ENCODE measurements at places on chromosomes 4 and X.

- no peak for DNase-seq
Observed at GRCh38 chrX:144849141-144849540, 398.2 kb upstream of the SPANXN1 start.

- peak; percentile 61 for DNase-seq
Observed at GRCh38 chrX:17292111-17292527, 82.9 kb upstream of the NHS start.

DNA sequence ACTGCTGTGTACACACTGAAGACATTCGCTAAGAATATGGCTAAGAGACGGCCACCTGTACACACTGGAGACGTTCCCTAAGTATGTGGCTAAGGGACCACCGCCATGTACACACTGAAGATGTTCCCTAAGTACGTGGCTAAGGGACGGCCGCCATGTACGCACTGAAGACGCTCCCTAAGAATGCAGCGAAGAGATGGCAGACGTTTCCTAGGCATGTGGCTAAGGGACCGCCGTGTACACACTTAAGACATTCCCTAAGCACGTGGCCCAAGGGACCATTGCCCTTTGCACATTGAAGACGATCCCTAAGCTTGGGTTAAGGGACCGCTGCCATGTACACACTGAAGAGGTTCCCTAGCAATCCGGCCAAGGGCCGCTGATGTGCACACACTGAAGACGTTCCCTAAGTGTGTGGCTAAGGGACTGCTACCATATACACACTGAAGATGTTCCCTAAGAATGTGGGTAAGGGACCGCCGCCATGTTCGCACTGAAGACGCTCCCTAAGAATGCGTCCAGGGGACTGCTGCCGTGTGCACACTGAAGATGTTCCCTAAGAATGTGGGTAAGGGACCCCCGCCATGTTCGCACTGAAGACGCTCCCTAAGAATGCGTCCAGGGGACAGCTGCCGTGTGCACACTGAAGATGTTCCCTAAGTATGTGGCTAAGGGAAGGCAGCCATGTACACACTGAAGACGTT, 36.7 kb downstream of the DHRSX start:
- no peak for DNase-seq

DNA sequence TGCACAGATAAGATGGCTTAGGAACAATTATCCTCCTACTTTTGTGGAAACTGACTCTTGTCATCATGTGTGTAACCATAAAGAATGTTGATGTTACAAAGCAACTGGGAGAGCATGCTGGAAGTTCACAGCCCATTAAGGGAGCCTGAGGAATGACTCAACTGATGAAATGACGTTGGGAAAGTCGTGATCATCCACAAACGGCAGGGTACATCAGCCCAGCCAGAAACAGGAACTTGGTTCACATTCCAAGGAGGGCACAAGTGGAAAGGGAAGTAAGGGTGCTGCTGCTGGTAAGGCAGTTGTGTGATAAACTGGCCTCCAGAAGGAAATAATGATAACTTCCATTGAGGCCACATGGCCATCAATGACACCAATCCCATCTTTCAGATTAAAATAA, 6.7 kb downstream of the TEC start:
- DNase-seq = peak; percentile 24

- no peak for DNase-seq
Observed at GRCh38 chrX:118506805-118507480, 11.3 kb downstream of the DOCK11 start.

GRCh38 chr4:9765091-9765490, 16.3 kb upstream of the DRD5 start:
- peak; percentile 11 for DNase-seq

GRCh38 chr4:52231526-52231925, 180.4 kb downstream of the SPATA18 start:
- DNase-seq = no peak

DNA sequence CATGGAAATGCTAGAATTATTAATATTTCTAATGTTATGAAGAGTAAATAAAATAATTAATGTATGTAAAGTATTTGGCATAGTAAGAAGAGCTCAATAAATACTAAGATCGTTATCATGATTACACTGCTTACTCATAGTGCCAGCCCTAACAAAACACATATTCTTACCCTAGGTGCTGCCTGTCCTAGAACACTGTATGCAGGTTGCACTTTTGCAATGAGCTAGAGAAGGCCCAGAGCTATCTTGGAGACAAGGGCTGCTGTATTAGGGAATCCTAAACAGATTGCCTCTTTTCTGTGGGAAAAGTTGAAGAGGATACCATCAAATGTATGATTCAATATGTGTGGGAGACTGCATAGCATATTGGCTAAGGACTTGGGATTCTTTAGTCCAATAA, 48.0 kb upstream of the TMEM164 start:
- DNase-seq = no peak

DNA sequence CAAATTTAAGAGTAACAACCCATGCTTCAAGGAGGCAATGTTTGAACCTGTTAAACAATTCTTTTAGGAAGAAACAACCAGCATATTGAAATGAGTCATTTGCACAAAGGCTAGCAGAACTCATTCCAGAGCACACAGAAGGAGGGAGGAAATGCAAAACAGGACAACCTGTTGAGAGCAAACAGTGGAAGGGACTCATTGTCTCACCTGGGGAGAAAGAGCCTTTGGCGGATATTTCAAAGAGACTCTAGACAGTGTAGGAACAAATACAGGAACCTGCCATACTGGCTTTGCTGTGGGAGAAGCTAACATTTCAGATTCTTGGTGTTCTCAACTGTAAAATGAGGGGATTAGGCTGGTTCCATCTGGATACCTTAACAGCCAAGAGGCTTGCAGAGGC, 14.8 kb upstream of the RASGEF1B start:
- DNase-seq = no peak

- no peak for DNase-seq
Observed at GRCh38 chrX:14564058-14564457, 34.7 kb downstream of the GLRA2 start.

DNA sequence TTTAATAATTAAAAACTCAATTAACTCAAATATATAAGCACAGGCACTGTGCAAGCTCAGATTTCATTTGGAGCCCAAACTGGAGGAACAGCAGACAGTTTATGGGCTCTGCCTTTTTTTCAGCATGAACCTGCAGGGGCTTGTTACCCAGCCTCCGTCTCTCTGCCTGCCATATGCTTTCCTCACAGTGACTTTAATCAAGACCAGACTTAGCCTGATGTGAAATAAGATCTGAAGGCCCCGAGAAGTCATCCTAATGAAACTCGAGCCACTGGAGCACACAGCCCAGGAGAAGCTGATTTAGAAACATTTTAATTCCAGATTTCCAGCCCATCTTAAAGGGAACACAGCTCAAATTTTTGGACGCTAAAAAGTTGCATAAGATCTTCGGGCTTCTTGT, 55.6 kb downstream of the SPATA18 start:
- no peak for DNase-seq

DNA sequence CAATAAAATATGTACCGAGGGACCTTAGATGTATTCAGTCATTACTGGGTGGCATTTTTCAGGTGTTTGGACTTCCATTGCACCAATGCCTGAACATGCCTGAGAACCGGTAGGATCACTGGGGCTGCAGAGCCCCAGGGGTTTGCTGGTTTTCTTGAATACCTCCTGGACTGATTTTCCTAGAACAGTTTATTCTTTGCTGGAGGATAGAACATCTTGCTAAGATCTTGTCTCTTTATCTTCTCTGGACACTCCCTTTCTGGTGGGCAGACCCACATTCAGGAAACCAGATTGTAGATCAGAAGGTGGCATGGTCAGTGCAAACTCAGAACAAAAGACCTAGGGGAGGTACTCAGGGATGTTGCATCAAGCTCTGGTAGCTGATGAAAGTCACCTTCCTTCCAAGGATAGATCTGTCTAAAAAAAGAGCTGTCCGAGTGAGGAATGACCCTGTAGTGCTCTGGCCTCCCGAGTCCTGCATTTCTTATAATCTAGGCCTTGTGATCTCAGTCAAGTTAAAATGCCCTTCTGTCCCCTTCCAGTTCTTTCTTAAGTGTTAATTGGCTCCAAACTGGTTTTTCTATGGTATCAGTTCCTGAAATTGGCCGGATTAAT, 84.8 kb downstream of the CLDN34 start:
- DNase-seq = no peak

GRCh38 chr4:31467781-31468180, 747.6 kb downstream of the PCDH7 start:
- DNase-seq = no peak

DNA sequence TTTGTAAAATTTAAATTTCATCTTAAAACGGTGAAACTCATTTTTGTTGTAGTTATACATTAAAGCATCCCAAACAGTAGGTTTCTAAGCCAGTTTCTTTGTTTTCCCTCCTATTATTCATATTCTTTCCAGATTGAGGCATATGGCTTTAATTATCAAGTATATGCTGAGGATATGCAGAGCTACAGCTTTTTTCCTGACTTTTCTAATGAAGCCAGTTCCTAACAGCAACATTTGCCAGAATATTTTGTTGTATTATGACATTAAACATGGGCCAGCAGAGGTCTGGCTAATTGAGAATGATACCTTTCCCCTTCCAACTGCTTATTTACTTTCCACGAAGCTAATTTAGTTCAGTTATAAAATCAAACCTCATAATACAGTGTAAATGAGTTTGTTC, 75.3 kb downstream of the SLIT2 start:
- DNase-seq = no peak

- no peak for DNase-seq
Observed at GRCh38 chrX:53768451-53768850, 81.9 kb upstream of the HUWE1 start.

GRCh38 chr4:161799710-161800109, 364.1 kb downstream of the FSTL5 start:
- DNase-seq = no peak

DNA sequence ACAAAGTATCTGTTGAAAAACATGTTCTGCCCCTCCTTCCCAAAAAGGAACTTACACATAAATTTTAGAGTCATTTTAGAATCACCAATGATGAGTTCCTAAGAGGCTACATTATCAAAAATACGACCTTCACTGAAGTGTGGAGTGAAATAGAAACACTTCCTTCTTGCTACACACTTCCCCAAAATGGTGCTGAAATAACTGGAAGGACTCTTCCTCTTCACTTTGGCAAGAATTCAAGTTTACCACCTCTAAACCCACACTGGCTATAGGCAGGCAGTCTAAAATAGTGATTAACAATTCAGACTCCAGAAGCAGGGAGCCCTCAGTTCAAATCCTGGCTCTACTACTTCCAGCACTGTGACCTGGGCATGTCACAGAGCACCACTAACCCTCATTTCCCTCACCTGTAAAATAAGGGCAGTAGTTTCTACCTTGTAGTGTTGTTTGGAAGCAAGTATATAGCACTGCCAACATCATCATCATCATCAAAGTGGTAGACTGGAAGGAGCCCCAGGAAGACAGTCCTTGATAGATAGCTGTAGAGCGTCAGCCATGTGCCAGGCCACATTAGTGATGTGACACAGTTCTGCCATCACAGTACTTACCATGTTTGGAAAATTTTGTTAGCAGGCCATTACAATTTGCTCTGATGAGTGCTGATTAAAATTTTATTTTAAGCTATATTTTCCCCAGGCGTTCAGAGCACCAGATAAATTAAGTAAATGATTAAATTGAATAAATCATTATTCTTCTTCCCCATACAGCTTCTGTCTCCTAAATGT, 103.3 kb downstream of the PARM1 start:
- no peak for DNase-seq

GRCh38 chrX:68693481-68694434, 46.3 kb downstream of the STARD8 start:
- peak; percentile 75 for DNase-seq

- DNase-seq = no peak
Observed at GRCh38 chr4:89055157-89056080, 1.6 kb downstream of the FAM13A start.

DNA sequence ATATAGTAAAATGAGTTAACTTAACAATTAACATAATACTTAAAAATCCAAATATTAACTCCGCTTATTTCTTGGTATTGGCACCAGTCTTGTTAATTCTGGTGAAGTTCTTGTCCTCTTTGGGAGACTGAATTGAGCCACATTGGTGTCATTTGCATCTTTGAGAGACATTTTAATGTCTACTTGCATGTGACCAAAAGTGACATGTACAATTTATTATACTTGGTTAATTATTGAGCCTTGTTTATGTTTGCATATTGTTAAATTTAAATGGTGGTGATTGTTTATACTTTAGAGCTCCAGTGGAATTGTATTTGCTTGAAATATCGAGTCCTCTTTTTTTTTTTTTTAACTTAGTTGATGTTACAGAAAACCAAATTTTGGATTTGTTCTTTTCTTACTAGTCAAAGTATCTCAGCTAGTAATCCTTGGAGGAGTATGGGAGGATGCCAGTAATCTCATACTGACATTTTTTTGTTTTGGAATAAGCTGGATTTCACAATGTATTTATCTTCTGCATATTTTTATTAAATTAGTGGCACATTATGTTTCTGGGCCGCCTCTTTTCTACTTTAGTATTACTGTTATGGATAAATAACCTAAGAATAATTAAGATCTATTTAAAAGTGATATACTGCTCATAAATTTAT, 3.9 kb downstream of the SPCS3 start:
- DNase-seq = no peak

GRCh38 chrX:132153166-132153565, 25.3 kb upstream of the FRMD7 start:
- DNase-seq = no peak

GRCh38 chr4:145278341-145279121, 98.1 kb upstream of the OTUD4 start:
- DNase-seq = peak; percentile 57

DNA sequence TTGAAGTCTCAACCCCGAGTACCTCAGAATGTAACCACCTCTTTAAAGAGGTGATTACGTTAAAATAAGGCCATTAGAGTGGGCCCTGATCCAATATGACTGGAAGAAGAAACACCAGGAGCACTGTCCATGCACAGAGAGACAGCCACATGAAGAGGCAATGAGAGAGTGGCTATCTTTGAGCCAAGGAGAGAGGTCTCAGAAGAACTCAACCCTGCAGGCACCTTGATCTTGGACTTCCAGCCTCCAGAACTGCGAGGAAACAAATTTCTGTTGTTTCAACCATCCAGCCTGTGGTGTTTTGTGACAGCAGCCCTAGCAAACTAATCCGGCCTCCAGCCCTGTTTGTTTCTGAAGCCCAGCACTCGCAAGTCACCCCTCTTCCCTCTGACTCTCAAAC, 46.3 kb upstream of the ADGRG2 start:
- DNase-seq = no peak

- DNase-seq = no peak
Observed at GRCh38 chr4:108126806-108127205, 41.9 kb downstream of the LEF1 start.

DNA sequence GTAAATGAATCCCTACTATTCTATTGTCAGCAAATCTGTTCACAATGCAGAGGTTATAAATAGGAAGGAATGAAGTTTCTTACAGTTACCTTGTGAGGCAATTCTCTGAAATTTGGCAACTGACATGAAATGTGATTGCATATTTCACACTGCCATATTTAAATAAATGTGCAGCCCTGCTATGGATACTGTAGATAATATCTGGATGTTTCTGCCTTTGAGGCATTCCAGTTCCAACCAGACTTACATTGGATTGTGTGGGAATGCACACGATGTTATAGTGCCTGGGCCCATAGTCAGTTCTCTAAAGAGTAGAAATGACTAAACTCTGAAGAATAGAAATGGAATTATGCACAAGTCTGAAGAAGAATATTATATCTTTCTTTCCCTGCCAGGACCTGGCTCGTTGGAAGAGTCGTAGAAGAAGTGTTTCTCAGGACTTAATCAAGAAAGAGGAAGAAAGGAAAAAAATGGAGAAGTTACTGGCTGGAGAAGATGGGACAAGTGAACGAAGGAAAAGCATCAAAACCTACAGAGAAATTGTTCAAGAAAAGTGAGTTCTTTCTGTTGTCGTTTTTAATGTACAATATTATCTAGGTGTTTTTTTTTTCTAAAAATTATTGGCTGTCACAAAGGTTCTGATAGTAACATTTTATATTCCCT, 102.7 kb downstream of the PHOX2B start:
- DNase-seq = no peak

- DNase-seq = no peak
Observed at GRCh38 chr4:78796526-78796925, 20.4 kb downstream of the BMP2K start.
